ENCODE measurements at places on chromosomes 11 and 22.

GRCh38 chr22:23844739-23845202, 6.0 kb upstream of the DERL3 start:
- DNase-seq = no peak

DNA sequence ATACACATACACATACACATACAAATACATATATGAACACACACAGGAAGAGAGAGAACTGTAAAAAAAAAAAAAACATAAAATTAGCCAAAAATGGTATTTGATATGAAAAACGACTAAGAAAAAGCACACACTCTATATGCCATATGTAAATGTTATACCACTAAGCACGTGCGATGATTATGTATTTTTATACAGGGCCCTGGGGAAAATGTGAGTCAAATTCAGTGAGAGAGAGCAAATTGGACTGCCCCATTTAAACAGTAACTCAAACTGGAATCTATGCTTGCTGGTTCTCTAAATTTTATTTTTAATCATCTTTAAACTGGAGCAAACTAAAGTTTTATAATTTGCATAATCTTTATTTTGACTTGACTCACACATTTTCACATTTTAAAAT, 197.8 kb upstream of the MTNR1B start:
- no peak for DNase-seq

DNA sequence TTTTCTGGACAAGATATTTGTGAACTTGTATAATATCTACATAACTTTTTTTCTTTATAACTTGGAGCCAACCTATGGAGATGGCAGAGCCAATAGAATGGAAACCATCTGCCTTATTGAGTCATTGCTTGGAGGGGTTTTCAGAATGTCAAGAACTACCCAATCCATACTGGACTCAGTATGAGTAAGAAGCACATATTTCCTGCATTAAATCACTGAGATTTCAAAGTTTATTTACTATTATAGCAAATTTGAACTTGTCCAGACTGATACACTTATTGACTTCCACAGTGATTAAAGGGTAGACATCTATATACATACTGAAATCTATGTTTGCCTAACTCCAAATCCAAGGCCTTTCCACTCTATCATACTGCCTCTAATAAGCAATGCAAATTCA, 704.0 kb downstream of the KCNA4 start:
- DNase-seq = no peak

DNA sequence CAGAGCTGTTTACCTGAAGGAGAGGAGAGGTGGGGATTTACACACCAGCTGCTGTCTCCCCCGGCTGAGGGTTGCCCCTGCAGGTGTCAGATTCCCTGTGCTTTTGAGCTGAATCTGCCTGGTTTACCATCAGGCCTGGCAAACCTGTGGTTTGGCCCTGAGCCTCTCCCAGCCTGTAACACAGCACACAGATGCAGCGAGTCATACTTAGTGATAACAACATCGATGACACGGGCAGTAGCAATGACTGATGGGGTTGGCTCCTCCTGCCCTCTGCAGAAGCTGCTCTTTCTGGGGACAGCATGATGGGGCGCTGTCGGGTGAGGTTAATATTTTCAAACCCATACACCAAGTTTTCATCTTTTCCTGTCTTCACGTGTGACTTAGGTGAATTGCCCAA, 380.0 kb upstream of the B3GAT1 start:
- no peak for DNase-seq

- DNase-seq = peak; percentile 31
Measured at GRCh38 chr22:47195156-47195483, 432.7 kb downstream of the TBC1D22A start.

DNA sequence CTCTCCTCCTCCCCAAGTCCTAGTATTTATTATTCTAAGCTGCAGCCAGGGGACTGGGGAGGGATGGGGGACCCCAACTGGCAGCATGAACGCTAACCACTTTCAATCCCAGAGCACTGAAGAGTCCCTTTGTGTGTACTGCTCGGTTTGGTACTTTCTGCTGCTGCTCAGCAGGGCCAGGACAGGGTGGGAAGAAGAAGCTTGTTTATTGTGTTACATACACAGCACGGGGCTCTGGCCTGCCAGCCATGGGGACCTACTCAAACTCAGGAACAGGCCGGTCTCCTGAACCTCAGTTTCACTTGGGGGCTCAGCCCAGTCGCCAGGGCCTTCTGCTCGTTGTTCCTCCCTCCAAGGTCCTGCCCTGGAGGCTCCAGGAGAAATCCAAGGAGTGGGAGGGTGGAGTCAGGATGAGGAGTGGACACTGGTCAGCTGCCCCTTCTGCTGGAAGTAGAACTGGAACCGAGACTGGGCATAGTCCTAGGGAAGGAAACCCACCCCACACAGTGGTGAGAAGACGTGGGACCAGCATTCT, 616 bp upstream of the CPT1B start:
- DNase-seq = no peak

GRCh38 chr11:80727315-80727714, 1286.5 kb upstream of the TENM4 start:
- peak; percentile 47 for DNase-seq

- no peak for DNase-seq
Measured at GRCh38 chr11:122036018-122036417, 80.0 kb downstream of the BLID start.

- no peak for DNase-seq
Measured at GRCh38 chr22:30806391-30806861, 111.8 kb downstream of the OSBP2 start.

GRCh38 chr22:27798511-27799014, 3.0 kb downstream of the MN1 start:
- no peak for DNase-seq

- no peak for DNase-seq
Measured at GRCh38 chr11:94860333-94860732, 92.2 kb downstream of the AMOTL1 start.

DNA sequence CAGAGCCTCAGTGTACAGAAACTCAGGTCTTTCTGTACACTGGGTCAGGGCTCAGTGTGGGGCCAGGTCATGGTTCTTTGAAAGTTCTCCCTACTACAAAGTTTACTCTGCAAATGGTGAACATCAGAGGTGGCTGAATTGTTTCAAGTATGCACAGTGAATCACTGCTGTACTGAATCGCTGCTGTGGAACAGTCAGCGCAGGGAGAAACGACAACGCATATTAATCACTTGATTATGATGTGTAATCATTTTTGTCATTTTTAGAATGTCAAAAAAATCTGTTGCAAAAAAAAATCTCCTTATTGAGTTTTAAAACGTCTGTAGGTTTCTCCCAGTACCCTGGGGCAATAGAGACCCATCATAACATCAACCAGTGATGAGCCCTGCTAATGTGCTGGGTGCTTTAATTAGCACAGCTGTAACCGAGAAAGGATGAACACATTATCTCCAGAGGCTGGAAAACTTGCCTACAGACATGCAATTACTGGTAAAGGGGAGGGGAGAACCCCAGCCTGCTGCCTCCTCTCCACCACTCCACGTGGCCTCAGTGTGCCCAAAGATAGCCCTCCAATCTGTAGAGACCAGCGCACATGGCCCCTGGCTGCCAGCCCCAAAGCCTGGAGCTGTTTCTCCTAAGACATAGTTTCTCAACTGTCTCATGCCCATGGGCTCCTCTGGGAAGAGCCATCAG, 12.8 kb downstream of the ARRB1 start:
- DNase-seq = no peak

- peak; percentile 67 for DNase-seq
Measured at GRCh38 chr11:59206635-59207034, 6.1 kb downstream of the MPEG1 start.

DNA sequence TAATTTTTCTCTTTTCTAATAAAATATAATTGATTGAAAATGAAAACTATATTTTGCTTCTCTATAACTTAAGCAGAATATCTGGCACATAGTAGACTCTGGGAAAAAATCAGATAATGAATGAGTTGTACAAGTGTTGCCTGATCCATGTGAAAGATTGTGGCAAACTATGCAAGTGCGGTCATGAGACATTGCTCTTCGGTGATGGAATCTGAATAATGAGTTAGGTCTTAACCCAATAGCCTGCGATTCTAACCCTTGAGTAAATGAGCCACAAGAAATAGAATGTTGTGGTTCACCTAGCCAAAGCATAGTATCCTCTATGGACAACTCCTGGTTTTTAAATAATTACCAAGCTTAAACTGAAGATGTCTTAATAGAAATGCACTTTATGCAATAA, 333.7 kb upstream of the LUZP2 start:
- no peak for DNase-seq

DNA sequence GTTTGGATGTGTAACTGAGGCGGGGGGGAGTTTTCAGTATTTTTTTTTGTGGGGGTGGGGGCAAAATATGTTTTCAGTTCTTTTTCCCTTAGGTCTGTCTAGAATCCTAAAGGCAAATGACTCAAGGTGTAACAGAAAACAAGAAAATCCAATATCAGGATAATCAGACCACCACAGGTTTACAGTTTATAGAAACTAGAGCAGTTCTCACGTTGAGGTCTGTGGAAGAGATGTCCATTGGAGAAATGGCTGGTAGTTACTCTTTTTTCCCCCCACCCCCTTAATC, 2.3 kb downstream of the MALAT1 start:
- DNase-seq = no peak

DNA sequence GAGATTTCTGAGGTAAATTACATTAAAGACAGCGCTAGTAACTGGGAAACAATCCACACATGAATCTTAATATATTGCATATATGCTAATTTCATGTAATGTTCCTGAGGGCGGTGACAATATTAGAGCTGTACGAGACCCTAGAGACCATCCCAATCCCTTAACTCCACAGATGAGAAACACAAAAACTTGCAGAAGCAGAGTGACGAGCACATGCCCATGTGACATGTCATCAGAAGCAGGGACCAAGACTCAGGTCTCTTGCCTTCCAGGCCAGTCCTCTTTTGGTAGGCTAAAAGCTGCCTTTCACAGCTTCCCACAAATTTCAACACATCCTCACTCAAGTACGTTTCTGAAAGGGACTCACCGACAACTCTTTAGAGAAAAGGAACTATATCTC, 11.8 kb downstream of the MAPK1 start:
- DNase-seq = no peak

GRCh38 chr11:110492321-110492685, 62.6 kb downstream of the FDX1 start:
- DNase-seq = no peak

DNA sequence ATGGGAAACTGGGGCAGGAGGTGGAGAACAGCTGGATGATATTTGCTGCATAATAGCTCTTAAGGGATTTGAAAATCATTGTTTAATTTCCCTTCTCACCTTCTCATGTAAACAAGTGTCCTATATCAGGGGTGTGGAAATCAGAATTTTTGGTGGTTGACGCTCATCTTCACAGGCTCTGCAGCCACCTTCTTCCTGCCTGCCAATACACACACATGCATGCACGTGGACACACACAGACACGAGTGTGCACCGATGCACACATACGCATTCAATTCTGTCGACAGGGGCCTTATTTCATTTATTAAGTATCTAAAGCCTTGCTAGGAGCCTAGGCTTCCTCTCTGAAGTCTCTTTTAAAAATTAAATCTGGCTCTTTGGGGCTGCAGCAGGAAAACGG, 349.4 kb upstream of the NCAM1 start:
- no peak for DNase-seq

- DNase-seq = no peak
Measured at GRCh38 chr11:41457216-41458014, 2.0 kb downstream of the LRRC4C start.

- DNase-seq = no peak
Measured at GRCh38 chr22:41818596-41818995, 14.3 kb upstream of the SREBF2 start.

DNA sequence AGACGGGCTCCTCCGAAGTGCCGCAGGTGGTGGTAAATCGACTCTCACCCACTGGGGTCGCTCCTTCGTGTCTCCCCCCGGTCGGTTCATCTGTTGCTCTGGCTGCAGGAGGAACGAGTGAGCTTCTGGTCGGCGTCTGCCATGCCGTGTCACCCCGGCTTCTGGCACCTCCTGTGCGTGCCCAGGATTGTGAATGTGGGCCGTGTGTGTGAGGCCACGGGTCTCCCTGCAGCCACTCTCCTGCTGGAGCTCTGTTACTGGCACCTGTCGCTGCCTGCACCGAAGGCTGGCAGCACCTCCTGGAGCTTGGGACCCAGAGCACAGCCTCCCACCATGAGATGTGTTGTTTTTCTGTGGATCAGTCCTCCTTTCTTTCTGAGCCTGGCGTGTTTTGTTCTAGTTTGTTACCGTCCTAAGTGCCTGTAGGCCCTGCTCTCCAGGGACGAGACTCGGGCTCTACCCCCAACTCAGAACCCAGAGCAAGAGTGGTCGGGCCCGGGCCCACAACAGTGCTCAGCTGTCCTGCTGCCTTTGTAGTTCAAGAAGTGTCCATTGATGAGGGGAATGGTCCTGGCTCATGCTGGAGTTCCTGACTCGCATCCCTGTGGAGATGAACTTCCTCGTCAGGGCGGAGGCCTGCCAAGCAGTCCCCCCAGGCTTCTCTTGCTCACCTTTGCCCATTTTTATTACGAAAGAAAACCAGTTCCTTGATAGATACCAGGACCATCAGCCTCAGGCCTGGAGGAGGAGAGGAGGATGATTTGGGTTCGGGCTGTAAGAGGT, 66.6 kb downstream of the MED15 start:
- no peak for DNase-seq

DNA sequence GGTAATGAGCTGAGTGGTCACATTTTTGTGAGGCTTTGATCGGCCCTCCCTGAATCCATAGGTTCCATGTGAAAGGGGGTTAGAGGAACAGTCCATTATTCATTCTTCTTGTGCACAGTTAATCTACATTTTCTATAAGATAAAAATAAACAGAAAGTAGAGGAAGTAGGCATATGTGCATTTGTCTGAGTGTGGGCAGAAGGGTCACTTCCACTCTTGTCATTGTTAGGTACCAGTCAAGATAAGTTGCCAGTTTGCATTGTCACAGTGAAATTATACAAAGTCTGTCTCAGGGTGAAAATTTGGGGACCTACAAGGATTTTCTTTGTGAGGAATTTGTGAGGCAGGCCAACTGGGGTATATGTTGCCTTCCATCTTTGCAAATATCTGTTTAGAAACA, 4.6 kb upstream of the APOL4 start:
- no peak for DNase-seq

DNA sequence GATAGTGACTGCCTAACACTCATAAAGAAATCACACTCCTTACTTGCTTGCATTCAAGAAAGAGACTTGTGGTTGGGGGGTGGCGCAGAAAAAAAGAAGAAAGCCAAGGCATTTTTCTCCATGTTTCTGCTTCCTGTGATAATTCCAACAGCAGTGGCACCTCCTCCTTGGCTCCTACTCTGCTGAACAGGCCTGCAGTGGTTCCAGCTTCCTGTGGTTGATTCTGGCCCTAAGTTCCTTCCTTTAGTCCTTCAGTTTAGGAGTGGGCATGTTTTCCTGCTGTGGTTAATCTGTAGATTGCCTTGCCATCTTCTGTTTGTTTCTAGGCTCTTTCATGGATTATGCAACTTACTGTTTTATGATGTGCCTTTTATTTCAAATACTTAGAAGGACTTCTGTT, 940.4 kb downstream of the DLG2 start:
- no peak for DNase-seq

Measured in ecto neural progenitor cell (in vitro differentiated cells).